ENCODE measurements at places on chromosomes 11 and 22.

- no peak for DNase-seq
Observed at GRCh38 chr11:45431046-45432018, 145.2 kb upstream of the SYT13 start.

GRCh38 chr11:111549196-111549868, 8.8 kb downstream of the LAYN start:
- DNase-seq, result no peak

- DNase-seq, result no peak
Observed at GRCh38 chr22:47344414-47344813, 582.0 kb downstream of the TBC1D22A start.

DNA sequence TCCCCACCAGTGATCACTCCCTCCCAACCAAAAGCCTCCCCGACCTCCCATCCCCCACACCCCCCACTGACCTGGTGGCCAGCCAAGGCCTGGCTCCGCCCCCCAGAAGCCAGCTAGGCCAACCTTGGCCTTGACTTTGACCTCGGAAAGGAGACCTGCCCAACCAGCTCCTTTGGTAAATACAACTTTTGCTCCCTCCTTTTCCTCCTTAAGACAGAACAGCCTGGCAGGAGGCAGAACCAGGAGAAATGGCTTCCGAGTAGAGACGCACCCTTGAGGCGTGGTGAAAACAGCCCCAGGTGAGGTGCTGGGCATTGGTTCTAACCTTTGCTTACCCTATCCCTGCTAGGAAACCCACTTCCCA, 27.0 kb downstream of the PLEKHA7 start:
- DNase-seq, result no peak

- DNase-seq, result peak; percentile 30
Observed at GRCh38 chr11:118924591-118925585, 838 bp downstream of the BCL9L start.

DNA sequence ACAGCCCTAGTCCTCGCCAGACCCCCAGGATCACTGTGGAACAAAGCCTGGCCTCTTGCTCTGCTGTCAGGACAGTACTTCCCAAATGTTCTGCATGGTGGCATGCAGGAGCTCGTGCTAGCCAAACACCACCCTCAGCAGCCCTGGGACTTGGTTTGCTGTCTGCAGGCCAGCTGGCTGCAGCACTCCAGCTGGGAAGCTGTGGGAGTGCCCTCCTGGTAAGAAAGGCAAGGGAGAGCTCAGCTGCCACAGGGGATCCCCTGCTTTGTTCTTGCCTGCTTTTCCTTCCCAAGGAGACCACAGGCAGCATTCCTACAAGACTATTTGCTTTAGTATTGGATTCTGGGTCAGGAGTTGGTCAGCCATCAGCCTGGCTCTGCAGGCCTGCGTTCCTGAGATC, 27.9 kb downstream of the TCIRG1 start:
- no peak for DNase-seq

DNA sequence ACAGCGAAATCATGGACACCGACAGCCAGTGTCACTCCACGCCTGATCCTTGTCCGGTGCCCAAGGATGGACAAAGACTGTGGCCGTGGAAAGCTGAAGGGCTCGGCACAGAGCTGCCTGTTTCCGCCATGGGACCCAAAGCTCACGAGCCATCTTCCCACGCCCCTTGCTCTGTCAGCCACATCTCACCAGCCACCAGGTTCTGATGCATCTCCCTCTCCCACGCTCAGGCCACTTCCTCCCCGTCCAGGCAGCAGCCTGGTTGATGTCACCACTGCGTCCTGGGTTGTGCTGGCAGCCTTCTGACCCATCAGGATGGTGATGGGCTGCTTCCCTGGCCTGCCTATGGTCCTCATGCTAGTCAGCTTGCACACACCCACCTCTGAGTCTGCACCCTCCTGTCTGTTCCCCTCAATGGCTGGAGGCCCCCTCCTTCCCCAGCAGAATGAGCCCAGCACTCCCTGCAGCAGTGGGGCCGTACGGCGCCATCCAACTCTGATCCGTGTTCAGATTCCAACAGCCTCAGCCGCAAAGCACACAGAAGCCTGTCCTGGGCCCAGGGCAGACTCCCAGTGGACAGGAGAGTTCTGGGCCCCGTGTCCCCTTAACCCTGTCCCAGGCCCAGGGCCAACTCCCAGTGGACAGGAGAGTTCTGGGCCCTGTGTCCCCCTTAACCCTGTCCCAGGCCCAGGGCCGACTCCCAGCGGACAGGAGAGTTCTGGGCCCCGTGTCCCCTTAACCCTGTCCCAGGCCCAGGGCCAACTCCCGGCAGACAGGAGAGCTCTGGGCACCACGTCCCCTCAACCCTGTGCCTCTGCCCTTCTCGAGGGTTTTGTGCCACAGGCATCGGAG, 259.5 kb downstream of the BRD1 start:
- no peak for DNase-seq

DNA sequence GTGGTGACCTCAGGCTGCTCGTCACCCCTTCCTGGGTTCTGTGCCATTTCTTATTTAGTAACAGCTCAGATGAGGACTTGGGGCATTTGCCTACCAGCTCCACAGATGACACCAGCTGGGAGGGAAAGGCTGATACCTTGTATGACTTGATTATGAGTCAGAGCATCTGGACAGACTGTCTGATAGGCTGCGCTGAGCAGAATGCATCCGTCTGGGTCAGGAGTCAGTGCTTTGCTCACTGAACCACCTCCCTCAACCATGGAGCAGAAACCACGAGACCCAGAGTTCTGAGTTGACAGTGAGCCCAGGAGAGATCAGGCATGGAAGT, 6.8 kb downstream of the ST14 start:
- DNase-seq, result no peak

DNA sequence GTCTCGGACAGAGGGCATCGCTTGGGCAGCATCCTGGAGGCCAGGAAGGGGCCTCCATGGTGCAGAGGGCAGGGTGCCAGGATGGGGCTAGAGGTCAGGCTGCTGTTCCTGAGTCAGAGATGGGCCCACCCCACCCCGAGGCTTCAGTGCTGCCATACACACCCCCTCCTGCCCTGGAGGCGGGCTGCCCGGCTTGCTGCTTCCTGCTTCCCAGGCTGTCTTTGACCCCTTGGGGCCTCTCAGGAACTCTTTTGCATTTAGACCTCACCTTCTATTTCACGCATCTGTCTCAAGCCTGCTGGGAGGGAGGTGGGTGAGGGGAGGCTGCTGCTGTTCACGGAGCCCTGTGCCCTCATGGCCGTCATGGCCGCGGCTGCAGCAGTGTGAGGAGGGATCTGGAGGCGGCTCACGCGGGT, 6.6 kb upstream of the GRAMD4 start:
- DNase-seq, result no peak

DNA sequence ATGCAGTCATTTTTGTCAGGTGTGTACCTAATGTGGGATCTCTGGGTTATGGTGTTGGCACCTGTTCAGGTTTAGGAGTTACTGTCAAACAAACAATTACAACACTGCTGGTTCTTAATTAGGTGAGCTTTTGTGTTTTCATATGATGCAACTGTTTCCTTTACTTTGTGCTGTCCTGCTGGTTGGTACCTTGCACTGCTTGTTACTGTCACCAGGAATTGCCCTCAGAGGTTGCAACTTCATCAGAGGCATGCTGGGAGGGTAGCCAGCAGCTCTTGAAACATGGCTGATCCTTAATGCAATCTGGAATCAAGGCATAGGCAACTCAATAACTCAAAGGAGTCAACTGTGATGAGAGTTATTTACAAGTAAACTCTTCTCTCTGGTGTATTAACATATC, 400.3 kb downstream of the MIAT start:
- no peak for DNase-seq

- DNase-seq, result no peak
Observed at GRCh38 chr11:83881428-83881827, 595.3 kb upstream of the CCDC90B start.

DNA sequence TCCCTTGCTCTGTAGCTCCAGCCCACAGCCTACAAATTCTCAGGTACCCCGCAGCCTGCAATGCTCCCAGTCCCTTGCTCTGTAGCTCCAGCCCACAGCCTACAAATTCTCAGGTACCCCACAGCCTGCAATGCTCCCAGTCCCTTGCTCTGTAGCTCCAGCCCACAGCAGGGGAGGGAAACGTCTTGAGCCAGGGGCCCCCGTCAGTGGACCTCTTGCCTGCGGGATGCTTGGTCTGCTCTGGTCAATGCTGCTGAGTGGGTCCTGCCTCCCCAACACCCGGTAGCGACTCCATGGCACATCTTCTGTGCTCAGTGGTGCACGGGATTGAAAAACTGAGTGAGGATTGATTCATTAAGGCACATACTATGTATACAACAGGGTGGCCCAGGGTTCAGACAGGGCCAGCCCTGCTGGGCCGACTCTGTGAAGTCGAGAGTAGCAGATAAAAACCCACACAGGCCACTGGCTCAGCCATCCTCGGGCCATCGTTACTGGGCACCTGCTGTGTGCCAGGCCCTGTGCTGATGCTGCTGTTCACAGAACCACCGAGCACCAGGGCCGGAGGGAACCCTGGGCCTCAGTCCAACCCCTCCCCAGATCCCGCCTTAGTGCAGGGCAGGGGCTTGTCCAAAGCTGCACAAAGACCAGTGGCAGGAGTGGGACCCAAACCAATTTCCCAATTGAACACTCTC, 69.7 kb downstream of the MYO7A start:
- DNase-seq, result no peak

DNA sequence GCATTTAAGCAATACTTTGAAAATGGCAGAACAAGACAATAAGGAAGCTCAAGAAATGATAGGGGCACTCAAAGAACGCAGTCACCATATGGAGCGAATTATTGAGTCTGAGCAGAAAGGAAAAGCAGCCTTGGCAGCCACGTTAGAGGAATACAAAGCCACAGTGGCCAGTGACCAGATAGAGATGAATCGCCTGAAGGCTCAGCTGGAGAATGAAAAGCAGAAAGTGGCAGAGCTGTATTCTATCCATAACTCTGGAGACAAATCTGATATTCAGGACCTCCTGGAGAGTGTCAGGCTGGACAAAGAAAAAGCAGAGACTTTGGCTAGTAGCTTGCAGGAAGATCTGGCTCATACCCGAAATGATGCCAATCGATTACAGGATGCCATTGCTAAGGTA, 51.9 kb downstream of the SPECC1L start:
- DNase-seq, result no peak

DNA sequence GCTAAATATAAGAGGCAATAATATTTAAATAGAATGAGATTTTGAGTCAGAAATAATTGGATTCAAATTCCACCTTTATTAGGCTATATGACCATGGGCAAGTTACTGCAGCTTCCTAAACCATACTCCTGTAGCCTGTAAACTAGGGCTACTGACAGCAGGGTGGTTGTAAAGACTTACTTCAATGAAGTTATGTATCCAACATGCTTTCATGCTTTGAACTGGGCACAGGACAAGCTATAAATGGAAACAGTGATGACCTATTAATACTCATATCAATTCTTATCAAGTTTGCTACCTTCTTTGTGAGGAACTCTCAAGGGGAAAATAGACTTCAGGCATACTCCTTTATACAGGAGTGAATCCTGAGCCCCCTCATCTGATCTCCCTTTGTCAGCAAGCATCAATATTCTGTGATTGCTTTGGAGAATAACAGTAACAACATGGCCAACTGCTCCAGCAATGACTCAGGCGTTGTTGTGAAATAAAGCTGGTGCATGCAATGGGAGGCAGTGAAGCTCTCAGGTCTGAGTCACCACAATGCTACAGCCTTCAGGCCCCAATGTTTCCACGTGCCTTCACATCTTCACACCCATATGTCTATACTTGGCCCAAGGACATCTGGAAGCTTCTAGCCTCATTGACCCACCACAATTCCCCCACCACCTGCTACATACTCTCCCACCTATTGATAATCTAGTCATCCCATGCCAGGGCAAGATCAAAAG, 102.5 kb downstream of the KCNA4 start:
- DNase-seq, result no peak

DNA sequence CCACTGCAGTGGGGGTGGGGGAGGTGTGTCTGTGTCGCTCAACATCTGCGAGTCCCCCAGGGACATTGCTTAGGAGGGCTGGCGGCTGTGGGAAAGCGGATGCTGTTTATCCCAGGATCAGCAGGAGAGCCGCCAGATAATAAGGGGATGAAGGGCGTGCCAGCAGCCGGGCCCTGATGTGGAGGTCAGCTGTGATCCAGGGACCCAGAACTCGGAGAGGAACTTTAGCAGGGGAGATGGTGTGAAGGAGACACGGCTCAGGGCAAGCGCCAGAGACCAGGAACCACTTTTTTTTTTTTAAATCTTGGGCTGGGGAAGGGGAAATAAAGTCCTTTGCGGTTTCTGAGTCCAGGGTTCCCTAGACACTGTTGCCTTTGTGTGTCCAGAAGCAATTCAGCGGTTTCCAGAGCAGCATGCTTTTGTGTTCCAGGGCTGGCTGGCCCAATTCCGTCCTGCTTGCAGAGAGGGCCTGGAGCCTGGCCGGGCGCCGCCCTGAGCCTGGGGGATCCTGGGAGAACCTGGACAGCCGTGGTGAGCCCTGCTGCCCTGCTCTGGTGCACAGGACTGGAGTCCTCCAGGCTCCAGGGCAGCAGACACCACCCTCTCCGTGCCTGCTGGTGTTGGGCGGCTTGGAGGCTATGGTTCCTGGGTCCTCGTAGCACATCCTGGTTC, at the start of gene GRAMD4:
GRAMD4 (plus strand) TSS at position 557 of the 672 bp plus-strand sequence. CDS start 6,414 bp downstream, outside the sequence.
- DNase-seq, result peak; percentile 58

- DNase-seq, result no peak
Observed at GRCh38 chr11:27204529-27204928, 158.5 kb downstream of the CCDC34 start.

GRCh38 chr11:111526501-111526900, 11.9 kb downstream of the HOATZ start:
- DNase-seq, result no peak

DNA sequence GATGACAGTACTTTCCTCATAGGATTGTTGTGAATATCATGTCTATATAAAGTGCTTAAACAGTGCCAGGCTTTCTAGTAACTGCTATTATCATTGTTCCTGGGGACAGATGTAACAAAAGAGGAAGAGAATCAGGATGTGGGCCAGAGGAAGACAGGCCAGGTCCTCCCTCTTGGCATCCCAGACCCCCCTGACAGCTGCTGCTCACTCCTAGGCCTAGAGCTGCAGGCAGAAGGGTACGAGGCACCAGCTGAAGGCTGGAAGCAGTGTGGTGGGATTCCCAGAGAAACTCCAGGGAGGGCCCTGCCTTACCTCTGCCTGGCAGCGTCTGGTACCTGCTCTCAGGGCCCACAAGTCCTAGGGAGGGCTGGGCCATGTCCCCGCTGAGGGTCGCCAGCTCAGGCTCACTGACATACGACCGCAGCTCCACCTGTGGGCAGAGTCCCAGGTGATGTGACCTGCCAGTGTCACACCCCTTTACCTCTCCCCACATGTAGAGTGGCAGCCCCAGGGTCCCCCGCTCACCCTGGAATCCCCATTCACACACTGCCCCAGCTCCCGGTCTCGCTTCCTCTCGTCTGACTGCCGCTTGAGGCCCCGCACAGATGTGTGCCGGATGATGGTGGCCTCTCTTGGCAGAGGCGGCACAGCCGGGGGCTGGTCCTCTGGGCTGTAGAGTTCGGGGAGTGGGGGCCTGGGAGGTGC, 52.2 kb downstream of the C11orf58 start:
- DNase-seq, result no peak

Data from hypothalamus (tissue), 51 donors.